ENCODE measurements at places on chromosomes 7 and 10. TPM values are rescaled to one million over a fixed set of nuclear protein-coding genes. Genes with fewer than 3 reads are reported as not detected.

The GFRA1 gene
- total RNA-seq = 0.05 TPM

The DIP2C gene
- total RNA-seq = 0.10 TPM

The CLEC5A gene
- total RNA-seq = not detected

The OR6B1 gene
- total RNA-seq = not detected

The IL15RA gene
- 9.9 TPM for total RNA-seq

The HOXA5 gene
- not detected for total RNA-seq

DNA sequence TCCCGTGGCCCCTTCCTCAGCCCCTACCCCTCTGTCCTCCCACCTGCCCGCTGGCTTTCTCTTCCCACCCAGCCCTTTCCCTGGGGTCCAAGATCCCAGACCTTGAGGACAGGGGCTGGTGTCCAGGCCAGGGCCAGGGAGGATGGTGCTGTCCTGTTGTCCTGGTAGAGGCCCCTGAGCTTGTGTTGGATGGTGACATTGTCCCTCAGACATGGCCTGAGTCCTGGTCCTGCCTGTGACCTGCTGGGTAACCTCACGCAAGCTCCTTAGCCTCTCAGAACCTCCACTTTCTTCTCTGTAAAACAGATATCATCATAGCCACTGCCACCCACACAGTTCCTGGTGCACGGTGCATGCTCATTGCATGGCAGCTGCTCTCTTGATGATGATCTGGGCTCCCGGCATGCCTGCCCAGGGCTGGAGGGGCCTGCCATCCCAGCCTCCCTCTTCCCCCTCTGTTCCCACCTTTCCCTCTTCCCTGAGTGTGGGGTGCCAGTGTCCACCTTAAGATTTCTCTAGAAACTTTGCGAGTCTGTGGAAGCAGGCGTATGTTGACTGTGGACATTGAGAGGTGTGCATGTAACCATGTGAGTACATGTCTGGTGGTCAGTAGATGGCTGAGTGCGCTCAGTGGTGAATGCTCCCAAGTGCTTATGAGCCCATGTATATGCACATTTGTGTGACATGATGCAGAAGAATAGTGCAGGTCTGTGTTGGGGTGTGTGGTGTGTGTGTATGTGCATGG, 60.4 kb downstream of the NEURL1 start:
- H3K4me1 ChIP-seq = peaks cover 6% of the 10 kb centered on the region
- H3K36me3 ChIP-seq = no peaks in the 10 kb centered on the region
- no peak for DNase-seq
- H3K4me3 ChIP-seq = no peak overlapping the region

- H3K27ac ChIP-seq = no peak overlapping the region
- no peaks in the 10 kb centered on the region for H3K4me1 ChIP-seq
- no peaks in the 10 kb centered on the region for H3K27me3 ChIP-seq
- no peaks in the 10 kb centered on the region for H3K36me3 ChIP-seq
- DNase-seq = no peak
- no peak overlapping the region for H3K4me3 ChIP-seq
These were observed 18.2 kb upstream of the MYH16 start for GRCh38 chr7:99254390-99254789.

GRCh38 chr7:21749378-21749777, 196.3 kb downstream of the CDCA7L start:
- H3K4me1 ChIP-seq = no peaks in the 10 kb centered on the region
- DNase-seq = no peak
- no peak overlapping the region for H3K27ac ChIP-seq

- no peaks in the 10 kb centered on the region for H3K4me1 ChIP-seq
- no peaks in the 10 kb centered on the region for H3K36me3 ChIP-seq
- H3K27ac ChIP-seq = no peak overlapping the region
- DNase-seq = no peak
These were observed 33.6 kb upstream of the BICC1 start for GRCh38 chr10:58479045-58479444.

DNA sequence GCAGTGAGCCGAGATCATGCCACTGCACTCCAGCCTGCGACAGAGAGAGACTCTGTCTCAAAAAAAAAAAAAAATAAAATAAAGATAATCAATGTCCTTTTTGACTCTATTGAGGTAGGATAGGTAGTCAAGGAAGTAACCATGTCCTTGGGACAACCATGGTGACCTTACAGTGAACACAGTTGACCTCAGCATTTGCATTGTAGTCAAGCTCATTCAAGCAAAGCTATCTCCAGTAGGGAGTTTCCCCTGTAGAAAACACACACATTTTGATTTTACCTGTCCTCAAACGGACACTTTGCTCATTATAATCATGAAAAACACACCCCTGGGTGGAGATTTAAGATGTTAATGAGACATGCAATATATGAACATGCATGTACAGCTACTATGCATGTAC, 171.7 kb downstream of the KIF20B start:
- no peak overlapping the region for H3K27ac ChIP-seq
- H3K36me3 ChIP-seq = no peaks in the 10 kb centered on the region
- H3K27me3 ChIP-seq = no peaks in the 10 kb centered on the region

- no peak for DNase-seq
- H3K27me3 ChIP-seq = no peaks in the 10 kb centered on the region
- no peak overlapping the region for H3K27ac ChIP-seq
- peaks cover 8% of the 10 kb centered on the region for H3K36me3 ChIP-seq
These were observed 41.4 kb downstream of the ZRANB1 start for GRCh38 chr10:124983321-124983720.

DNA sequence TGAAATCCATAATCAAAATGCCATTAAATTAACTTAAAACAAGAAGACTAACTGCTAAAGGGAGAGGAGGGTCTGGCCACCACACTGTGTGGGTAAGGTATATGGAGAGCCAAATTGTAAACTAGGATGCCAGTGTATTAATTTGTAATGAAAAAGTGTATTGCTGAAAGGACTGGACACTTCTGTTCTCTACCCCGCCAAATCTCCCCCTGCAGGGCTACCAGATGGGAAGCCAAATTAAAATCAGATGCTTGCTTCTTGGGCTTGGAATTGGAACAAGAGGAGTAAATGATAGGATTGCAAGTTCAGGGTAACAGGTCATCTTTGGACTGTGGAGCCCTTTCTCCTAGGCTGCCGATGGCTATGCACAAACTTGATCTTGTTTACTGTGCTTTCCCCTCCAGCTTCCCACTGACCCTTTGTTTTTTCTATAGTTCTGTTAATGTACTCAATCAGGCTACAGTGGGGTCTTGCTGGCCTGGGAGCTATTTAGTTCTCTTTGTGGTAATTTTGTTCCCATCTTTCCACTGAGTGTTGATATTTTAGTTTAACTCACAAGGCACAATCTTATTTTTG, 932.1 kb upstream of the C7orf33 start:
- DNase-seq = no peak
- H3K4me3 ChIP-seq = no peak overlapping the region
- H3K27ac ChIP-seq = no peak overlapping the region
- H3K4me1 ChIP-seq = no peaks in the 10 kb centered on the region
- H3K27me3 ChIP-seq = no peaks in the 10 kb centered on the region

GRCh38 chr7:70703785-70704184, 428.2 kb upstream of the GALNT17 start:
- peaks cover 3% of the 10 kb centered on the region for H3K4me1 ChIP-seq
- no peaks in the 10 kb centered on the region for H3K27me3 ChIP-seq
- no peak overlapping the region for H3K4me3 ChIP-seq
- no peak for DNase-seq

DNA sequence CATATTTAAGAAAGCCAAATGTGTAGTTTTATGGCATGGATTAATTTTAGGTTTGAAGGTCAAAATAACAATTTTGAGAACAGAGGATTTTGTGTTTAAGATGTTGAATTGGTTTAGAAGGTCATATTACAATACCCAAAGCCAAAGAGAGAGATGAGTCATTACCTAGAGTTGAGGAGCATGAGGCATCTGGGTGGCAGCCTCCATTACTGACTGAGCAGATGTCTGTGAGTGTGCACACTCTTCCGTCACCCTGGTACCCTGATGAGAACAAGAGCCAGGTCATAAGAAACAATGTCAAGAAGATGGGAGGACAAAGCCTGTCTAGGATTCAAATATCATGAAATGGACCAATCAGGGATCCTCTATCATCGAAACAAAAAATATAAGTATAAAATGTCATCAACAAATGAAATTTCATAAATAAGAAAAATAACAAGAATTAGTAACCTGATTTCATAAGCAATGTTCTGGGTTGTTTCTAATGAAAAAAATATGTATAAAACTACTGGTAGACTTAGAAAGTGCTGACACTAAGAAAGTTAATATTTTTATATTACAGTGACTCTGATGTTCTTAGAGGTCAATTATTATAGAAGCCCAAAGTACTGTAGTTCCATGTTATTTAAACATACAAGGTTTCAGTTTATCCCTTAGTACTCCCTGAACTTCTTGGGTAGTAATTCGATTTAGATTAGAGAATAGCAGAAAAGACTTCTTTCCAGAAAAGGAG, 20.0 kb downstream of the CUBN start:
- no peaks in the 10 kb centered on the region for H3K4me1 ChIP-seq
- no peak overlapping the region for H3K27ac ChIP-seq
- no peak overlapping the region for H3K4me3 ChIP-seq
- H3K27me3 ChIP-seq = no peaks in the 10 kb centered on the region
- DNase-seq = no peak
- no peaks in the 10 kb centered on the region for H3K36me3 ChIP-seq

- H3K36me3 ChIP-seq = no peaks in the 10 kb centered on the region
- no peak overlapping the region for H3K4me3 ChIP-seq
- H3K4me1 ChIP-seq = no peaks in the 10 kb centered on the region
- H3K27ac ChIP-seq = no peak overlapping the region
- no peaks in the 10 kb centered on the region for H3K27me3 ChIP-seq
These were observed 320.0 kb downstream of the DOCK4 start for GRCh38 chr7:111886233-111886632.

- no peak for DNase-seq
- H3K4me1 ChIP-seq = no peaks in the 10 kb centered on the region
- no peak overlapping the region for H3K4me3 ChIP-seq
- H3K27me3 ChIP-seq = no peaks in the 10 kb centered on the region
- no peak overlapping the region for H3K27ac ChIP-seq
- no peaks in the 10 kb centered on the region for H3K36me3 ChIP-seq
These were observed 29.4 kb upstream of the GATAD1 start for GRCh38 chr7:92417913-92418312.
